Right hindlimb (tissue), 1 donor: ENCODE measurements at places on chromosomes 4 and X.

- no peak for DNase-seq
Measured at GRCh38 chrX:2177541-2177940, 323.2 kb downstream of the DHRSX start.

- no peak for DNase-seq
Measured at GRCh38 chr4:39922399-39922798, 55.3 kb downstream of the PDS5A start.

DNA sequence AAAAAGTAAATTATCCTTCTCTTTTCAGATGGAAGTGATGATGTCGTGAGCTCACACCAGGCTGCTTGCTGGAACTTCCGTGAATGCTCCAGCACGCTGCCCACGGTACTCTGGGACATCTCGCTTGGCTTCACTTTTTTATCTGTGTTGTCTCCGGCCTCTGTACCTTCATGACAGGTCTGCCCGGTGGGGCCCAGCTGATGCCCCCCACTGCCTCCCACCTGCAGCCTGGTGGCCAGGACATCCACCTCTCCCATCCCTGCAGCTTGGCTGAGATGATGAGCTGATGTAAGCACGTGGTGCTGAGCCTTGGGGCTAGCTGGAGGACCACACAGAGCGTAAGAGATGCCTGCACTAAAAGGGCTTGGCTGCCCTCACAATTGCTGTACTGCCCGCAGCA lies 59.0 kb upstream of the HELT start:
- DNase-seq, result no peak

DNA sequence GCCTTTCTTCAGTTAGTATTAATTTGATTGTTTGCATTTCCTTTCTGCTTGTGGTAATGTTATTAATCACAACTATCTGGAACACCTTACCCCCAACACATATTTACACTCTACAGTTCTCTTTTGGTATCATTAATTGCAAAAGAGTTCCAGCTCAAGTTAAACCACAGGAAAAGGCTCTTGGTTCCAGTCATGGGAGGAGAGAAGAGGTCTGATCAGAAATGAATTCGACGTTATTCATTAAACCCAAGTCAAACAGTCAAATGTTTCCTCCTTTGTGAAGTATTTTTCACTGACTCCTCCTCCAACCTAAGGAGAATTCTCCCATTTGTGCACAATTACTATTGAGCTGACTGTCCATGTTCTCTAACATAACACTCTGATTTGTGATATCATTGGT lies 91.4 kb downstream of the SLC39A8 start:
- DNase-seq, result no peak

DNA sequence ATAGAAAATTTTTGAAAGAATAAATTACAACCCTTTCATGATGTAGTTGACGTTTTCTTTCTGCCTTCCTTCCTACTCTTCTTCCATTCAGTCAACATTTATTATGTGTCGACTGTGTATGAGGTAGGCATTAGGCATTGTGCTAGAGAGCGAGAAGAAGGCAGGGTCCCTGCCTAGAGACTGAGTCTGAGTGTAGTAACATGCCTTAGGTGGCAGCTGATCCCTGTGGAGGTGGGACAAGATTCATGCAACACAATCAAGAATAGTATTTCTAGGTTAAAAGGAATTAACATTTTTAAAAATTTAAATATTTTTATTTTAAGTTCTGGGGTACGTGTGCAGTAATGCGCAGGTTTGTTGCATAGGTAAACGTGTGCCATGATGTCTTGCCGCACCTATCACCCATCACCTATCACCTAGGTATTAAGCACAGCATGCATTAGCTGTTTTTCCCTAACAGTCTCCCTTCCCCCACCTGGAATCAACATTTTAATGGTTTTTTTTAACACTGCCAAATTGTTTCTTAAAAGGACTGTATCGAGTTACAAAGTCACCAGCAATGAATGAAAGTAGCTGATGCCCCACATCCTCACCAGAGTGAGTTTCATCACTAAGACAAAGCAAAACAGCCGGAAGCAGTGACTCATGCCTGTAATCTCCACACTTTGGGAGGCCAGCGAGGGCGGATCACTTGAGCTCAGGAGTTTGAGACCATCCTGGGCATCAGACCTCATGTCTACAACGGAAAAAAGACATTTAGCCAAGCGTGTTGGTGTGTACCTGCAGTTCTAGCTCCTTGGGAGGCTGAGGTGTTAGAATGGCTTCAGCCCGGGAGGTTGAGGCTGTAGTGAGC lies 84.0 kb downstream of the WWC2 start:
- peak; percentile 23 for DNase-seq

GRCh38 chr4:150476776-150477175 lies 105.2 kb upstream of the MAB21L2 start:
- DNase-seq, result no peak

- no peak for DNase-seq
Measured at GRCh38 chr4:73817341-73817740, 19.1 kb upstream of the CXCL6 start.

DNA sequence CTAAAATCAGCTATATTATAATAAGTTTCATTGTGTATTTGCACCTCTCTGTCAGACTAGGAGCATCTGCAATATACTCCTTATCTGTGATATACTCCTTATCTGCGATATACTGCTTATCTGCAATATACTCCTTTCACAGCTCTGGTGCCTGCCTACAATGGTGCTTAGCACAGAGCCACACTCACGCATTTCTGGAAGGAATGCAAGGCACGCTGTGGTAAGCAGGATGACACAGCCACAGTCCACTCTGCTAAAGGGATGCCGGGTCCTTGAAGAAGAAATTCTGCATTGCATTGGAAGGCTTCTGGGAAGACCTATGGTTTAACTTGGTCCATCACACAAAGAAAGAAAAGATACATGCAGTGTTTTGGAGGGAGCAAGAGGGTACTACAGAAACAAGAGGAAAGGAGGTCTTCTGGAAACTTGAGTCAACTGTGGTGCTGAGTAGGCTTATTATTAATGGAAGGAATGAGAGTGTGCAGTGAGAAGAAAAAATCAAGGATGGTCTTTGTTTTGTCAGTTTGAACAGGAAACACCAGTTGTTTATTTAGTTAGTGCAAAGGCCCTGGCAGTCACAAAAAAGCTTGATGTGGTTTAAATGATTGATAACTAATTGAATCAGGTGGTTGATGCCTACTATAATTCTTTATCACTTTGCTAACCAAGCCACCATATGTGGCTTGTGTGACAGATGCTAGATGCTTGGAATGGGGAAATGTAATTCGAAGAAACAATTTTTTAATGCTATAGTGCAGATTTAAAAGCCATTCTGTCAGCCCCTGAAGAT lies 342.3 kb downstream of the GRXCR1 start:
- DNase-seq, result no peak

GRCh38 chr4:160631044-160631443 lies 1528.2 kb downstream of the RAPGEF2 start:
- no peak for DNase-seq

DNA sequence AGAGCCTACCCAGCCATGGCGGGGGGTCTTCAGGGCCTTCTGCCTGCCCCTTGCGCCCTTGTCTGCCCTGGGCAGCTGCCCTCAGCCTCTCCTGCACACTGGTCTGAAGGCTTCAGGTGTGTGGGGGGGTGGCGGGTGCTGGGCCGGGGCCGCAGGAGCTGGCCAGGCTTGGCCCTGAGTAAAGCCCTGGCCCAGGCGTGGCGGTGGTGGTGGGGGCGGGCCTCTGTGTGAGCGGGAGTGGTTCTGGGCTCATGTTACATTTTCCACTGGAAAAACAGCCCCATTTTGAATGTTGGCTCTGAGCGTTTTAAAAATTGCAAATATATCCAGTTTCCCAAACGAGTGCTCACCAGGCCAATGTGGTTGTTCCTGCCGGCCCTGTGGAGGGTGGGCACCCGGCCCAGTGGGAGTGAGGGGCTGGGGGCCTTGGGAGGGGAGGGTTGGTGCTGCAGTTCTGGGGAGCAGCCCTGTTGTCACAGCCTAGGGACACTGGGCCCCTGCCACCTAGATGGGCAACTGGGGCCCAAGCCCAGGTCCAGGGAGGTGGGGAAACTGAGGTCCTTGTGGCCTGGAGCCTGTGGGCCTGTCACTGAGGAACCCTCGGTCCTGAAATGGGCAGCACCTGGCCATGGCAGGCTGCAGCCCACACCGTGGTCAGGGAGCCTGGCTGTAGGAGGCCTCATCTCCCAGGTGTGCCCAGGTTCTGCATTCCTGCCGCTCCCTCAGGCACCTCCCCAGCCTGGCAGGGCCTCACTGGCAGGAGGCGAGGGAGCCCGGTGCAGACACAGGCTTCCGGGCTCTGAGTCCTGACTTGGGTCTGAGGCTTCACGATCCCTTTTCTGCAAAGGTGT lies 28.3 kb downstream of the FGFRL1 start:
- peak; percentile 86 for DNase-seq

DNA sequence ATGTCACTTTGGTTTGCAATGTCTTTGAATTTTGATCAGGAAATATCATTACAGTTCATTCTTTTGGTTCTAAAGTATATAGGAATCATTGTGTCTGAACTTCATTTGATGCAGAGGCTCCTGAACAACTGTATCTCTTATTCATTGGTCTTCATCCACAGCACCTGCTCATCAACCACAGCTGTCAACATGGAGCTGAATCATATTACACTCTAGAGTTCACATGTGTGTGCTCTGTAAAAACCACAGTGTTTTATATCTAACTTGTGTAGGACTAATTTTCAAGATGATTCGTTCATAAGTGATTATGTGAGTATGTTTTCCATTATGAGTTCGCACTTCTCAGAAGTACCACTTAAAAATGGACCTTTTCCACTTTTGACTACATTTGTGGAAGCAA lies 643.3 kb upstream of the FAM241A start:
- DNase-seq, result no peak

DNA sequence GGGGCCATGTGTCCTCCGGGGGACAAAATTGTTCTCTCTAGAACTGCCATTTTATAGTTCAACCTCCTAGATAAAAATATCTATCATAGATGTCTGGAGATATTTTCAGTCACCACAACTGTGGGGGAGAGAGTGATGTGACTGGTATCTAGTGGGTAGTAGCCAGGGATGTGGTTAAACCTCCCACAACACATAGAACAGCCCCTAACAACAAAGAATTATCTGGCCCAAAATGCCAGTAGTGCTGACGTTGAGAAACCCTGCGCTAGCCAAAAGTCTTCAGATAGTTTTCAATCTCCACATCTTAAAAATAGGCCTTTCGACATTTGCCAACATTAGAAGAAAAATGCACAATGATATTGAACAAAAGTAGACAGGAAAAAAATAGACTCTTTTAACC lies 19.0 kb upstream of the SUPT20HL2 start:
- DNase-seq, result no peak

GRCh38 chr4:68466185-68466584 lies 18.9 kb downstream of the TMPRSS11E start:
- DNase-seq, result no peak

- no peak for DNase-seq
Measured at GRCh38 chrX:15790769-15791290, 546 bp downstream of the ZRSR2 start.

DNA sequence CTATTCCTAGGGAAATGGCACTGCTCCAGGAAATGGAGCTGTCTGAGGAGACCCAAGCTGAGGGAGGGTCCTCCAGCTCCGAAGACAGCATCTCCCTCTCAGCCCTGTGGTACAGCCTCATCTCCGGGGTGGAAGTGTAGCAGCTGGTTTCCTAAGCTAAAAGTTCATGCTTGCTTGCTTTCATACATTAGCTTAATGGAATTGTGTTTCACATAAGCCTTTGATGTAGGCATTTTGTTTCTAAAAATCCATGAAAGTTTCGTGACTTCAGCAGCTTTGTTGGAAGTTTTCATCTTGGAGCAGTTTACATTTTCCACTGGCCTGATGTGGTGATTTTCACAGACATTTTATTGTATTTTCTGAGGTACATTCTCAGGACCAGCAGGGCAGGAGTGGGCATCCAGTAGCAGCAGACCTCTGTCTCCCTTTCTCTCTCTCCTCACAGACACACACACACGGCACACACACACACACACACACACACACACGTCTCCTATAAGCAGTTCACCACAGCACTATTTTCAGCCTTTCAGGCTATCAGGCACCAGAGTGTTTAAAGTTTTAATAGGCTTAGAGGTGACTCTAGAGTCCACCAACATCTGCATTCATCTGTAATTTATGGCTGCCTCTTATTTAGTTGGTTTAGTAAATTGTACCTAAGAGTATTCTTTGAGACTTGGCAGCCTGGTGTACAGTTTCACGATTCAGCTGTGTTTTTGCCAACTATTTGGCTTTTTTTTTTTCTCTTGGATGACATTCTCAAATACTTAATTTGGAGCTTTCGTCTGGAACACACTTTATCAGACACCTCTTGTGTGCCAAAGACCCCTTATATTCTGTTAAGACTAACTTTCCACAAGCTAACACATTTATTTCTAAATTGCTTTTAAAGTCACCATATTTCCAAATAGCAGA lies 225.8 kb upstream of the SFRP2 start:
- peak; percentile 70 for DNase-seq

DNA sequence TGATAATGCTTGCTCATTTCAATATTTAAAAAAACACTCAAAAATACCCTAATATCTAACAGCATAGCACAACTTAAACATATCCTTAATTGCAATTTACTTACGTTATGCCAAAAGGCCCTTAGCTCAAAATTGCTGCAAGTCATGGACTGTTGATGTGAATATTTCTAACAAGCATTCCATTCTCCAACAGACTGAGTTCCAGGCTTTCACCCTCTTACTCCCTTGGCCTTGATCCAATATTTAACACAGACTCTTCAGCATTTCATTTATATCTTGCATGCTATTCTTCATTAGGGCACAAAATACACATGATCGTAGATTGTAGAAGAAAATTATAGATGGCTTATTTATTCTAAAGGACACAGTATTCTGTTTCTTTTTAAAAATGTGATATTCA lies 96.5 kb downstream of the RNF150 start:
- no peak for DNase-seq

DNA sequence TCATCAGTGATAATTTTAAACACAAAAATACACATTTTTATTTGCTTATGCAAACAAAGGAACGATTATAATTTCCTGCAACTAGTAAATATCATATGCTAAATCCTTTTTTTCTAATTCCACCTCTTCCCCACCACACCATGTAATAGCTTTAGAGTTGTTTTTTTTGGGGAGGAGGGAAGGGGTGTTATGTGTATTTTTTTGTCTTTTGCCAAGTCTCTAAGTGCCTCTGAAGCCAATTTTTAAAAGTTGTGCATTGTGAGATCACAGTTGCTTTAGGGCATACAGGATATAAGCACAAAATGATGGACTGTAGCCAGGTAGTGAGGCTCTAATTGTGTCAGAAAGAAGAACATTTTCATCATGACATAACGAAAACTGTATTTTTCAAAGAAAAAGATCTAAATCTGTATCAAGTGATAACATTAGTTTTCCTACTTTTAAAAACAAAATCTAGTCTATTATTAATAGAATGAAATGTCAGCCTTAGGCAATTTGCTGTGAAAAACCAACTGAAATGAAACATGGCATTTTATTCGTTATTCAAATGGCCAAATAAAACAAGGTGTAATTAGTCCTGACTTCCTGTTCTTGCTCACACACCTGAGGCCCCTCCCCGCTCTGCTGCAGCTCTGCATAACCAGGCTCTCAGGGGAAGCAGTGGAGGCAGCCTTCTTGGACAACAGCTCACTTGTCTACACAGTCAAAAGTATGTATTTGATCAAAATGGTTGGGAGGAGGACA lies 157.4 kb downstream of the PALLD start:
- no peak for DNase-seq

GRCh38 chrX:127390316-127390715 lies 570.8 kb downstream of the PRR32 start:
- DNase-seq, result no peak
